ENCODE measurements at places on chromosomes 16 and 17. TPM values are rescaled to one million over a fixed set of nuclear protein-coding genes. Genes with fewer than 3 reads are reported as not detected.

The TMC8 gene
- polyA plus RNA-seq, result 1.5 TPM

The ATAD5 gene
- polyA plus RNA-seq, result 0.19 TPM

The ANKFN1 gene
- 0.05 TPM for polyA plus RNA-seq

The TBC1D26 gene
- polyA plus RNA-seq, result not detected

The RHBDF1 gene
- polyA plus RNA-seq, result 56.3 TPM

The SCNN1G gene
- polyA plus RNA-seq, result 4.8 TPM

The MT1G gene
- 753 TPM for polyA plus RNA-seq

The ST6GALNAC2 gene
- polyA plus RNA-seq, result 15.0 TPM

The LRRC36 gene
- polyA plus RNA-seq, result 4.2 TPM

The METTL9 gene
- 27.8 TPM for polyA plus RNA-seq

The CEP20 gene
- polyA plus RNA-seq, result 18.3 TPM

The TOM1L1 gene
- 14.2 TPM for polyA plus RNA-seq

The GUCY2D gene
- polyA plus RNA-seq, result 0.02 TPM

The MMP2 gene
- 6.5 TPM for polyA plus RNA-seq

The TRAPPC2L gene
- polyA plus RNA-seq, result 49.2 TPM

The ODAD4 gene
- polyA plus RNA-seq, result 1.2 TPM

The GPR142 gene
- polyA plus RNA-seq, result 2.8 TPM

The VASN gene
- polyA plus RNA-seq, result 14.8 TPM

The CHST4 gene
- 7.8 TPM for polyA plus RNA-seq

The CMC2 gene
- 58.1 TPM for polyA plus RNA-seq

The HCRT gene
- not detected for polyA plus RNA-seq

The SLC16A11 gene
- polyA plus RNA-seq, result 17.3 TPM

The BTBD17 gene
- polyA plus RNA-seq, result 1.7 TPM

The UNC45B gene
- polyA plus RNA-seq, result not detected

The NFAT5 gene
- polyA plus RNA-seq, result 3.7 TPM

The PRSS36 gene
- 1.9 TPM for polyA plus RNA-seq

The C16orf54 gene
- polyA plus RNA-seq, result 0.23 TPM

The TEKT3 gene
- 2.7 TPM for polyA plus RNA-seq

The NKD1 gene
- polyA plus RNA-seq, result 0.45 TPM

The RAB26 gene
- polyA plus RNA-seq, result 161 TPM

The KRT32 gene
- polyA plus RNA-seq, result not detected

The DHX58 gene
- 20.9 TPM for polyA plus RNA-seq

The COPZ2 gene
- 9.7 TPM for polyA plus RNA-seq
